Stimulated activated CD4-positive, alpha-beta T cell treated with anti-CD3 and anti-CD28 coated beads, Interleukin-4, amount 100 ng/mL, for 24 hours (primary cell): ENCODE measurements at places on chromosomes 1 and 21.

- DNase-seq = no peak
Observed at GRCh38 chr1:155962599-155963211, 15.6 kb downstream of the ARHGEF2 start.

- peak; percentile 56 for DNase-seq
Observed at GRCh38 chr1:93845538-93846205, 33.3 kb downstream of the DNTTIP2 start.

DNA sequence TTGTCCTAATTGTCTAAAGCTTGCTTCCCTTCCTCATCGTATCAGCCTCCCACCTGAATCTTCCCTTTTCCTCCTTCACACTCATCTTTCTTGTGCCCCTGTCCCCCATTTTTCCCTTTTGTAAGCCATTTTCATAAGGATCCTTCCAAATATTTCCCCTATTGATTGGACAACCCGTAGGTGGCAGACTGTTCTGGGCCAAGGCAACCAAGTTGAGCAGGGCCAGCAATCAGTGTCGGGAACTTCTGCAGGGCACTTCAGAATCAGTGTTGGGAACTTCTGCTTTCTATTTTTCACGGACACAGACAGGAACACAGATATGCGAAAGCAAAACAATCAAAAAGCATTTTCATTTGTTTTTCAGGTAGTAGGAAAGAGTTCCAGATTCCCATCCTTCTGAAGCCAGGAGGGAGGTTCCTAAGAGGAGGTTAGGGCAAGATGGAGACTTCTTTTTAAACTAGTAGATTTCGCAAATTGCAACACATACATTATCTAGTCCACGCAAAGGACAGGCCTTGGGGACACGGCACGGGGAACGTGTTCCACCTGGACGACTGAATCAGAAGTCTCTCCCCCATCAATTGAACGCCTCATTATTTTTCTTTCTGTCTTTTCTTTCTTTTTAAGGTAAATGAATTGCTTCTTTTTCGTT is 691 bp upstream of the MPZL1 start:
- no peak for DNase-seq

GRCh38 chr1:204894606-204895005 is 23.9 kb downstream of the NFASC start:
- no peak for DNase-seq

DNA sequence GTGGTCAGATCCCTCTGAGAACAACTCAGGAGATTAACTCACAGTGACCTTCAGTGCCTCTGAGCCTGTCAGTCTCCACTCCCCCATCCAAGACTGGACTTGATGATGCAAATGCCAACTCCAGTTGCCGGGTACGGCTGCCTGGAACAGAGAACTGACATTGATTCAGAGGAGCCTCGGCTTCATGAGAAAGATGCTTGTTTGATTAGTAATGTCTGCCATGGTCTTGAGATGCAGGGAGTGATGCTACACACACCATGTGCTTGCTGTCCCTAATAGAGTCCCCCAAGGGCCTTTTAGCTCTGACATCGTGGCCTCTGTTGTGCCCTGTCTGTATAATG is 51.8 kb upstream of the LRP8 start:
- no peak for DNase-seq

- no peak for DNase-seq
Observed at GRCh38 chr1:85838238-85838637, 130.0 kb upstream of the ZNHIT6 start.

- no peak for DNase-seq
Observed at GRCh38 chr1:12601700-12602658, 16.0 kb downstream of the DHRS3 start.

GRCh38 chr1:40938393-40938792 is 41.1 kb upstream of the CTPS1 start:
- DNase-seq = no peak

- DNase-seq = no peak
Observed at GRCh38 chr1:199590708-199591107, 436.8 kb upstream of the NR5A2 start.

- DNase-seq = no peak
Observed at GRCh38 chr1:217088011-217088410, 364.8 kb upstream of the ESRRG start.

- no peak for DNase-seq
Observed at GRCh38 chr1:98102345-98103030, 181.7 kb upstream of the DPYD start.

GRCh38 chr21:43812139-43812821 is 22.9 kb downstream of the RRP1 start:
- DNase-seq = no peak

DNA sequence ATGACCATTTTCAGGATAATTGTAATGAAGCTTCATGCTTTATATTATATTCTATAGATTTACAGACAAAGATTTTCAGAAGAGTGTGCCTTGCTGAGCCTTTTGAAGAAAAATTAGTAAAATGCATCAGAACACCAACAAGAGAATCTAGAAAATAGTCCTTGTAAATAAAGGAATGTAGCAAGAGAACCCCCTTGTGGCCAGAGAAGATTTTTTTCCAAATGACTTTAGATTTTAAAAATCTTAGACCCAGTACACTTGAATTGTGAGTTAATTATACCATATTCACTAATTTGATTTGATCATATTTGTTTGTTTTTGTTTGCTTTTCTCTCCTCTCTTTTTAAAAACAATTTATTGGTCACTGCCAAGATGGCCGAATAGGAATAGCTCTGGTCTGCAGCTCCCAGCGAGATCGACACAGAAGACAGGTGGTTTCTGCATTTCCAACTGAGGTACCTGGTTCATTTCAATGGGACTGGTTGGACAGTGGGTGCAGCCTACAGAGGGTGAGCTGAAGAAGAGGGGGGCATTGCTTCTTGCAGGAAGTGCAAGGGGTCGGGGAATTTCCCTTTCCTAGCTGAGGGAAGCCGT is 12.8 kb upstream of the IFI44L start:
- no peak for DNase-seq

GRCh38 chr1:153647346-153647714 is 11.2 kb upstream of the SNAPIN start:
- DNase-seq = no peak

GRCh38 chr1:159957824-159958268 is 3.8 kb upstream of the SLAMF9 start:
- DNase-seq = no peak

DNA sequence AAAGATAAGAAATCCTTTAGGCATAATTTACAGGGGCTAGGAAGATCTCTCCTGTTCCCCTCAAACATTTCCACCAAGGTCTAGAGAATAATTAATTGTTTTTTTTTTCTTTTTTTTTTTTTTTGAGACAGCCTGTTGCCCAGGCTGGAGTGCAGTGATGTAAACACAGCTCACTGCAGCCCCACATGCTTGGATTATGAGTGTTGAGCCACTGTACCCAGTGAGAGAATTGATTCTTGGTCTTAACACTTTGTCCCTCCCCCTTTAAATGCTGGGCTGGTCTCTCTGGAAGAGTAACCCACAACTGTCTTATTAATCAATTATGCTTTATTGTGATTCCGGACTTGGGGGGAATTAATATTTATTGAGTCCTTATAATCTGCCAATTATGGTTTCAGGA is 33.4 kb downstream of the ATF3 start:
- DNase-seq = no peak

GRCh38 chr1:225750420-225750819 is 27.2 kb upstream of the SRP9 start:
- no peak for DNase-seq

DNA sequence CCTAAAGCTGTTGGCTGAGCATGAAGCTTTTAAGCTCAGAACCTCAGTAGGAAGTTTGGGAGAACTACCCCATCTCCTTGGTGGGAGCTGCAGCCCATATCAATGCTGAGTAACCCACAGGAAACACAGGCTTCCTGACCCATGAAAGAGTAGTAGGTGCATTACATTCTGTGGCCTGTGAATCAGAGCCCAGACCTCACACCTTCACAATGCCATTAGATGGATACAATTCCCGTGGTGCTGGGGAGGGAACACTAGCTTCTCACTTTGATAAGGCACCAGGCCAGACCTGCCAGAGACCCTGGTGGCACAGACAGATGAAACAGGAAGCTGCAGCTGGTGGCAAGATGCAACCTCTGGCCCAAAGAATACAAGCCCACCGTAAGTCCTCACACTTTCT is 308.8 kb downstream of the NPHP4 start:
- DNase-seq = no peak

- DNase-seq = no peak
Observed at GRCh38 chr1:53134961-53135734, 7.3 kb downstream of the SLC1A7 start.

DNA sequence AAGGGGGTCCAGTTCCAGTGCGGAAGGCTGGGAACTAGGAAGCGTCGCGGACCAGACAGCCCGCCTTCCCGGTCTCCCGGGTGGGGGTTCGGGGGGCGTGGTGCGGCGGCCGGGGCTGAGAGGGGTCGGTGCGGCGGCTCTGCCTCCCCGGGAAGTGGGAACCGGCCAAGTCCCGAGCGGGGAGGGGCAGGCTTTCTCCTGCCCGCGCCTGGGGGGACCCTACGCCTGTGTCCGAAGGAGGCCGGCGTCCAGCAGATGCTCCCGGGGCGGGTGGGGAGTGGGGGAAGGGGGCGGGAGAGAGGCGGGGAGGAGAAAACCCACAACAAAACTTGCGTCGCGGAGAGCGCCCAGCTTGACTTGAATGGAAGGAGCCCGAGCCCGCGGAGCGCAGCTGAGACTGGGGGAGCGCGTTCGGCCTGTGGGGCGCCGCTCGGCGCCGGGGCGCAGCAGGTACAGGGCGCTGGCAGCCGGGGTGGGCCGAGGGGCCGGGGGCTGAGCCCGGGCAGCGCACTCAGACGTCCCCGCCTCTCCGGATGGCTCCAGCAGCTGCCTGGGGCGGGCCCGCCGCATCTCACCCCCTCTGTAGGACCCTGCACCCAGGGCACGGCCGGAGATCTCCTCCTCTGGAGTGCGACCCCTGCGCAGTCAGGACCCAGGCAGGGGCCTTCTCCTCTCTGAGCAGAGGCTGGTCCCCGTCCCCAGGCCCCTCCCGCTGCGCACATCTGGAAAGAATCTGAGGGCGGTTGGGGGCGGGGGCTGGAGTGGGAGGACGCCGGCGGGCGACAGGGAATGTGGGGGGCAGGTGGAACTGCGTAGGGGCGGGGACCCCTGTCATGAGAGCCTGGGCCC is at the start of gene PODN:
Gene PODN, plus strand, starts transcription at position 355 of the 849 bp plus-strand sequence. CDS start 7,643 bp downstream, outside the sequence.
- DNase-seq = no peak

GRCh38 chr1:240705579-240705978 is 93.6 kb upstream of the GREM2 start:
- DNase-seq = no peak

GRCh38 chr1:16012590-16013219 is 5.1 kb downstream of the HSPB7 start:
- DNase-seq = peak; percentile 21

DNA sequence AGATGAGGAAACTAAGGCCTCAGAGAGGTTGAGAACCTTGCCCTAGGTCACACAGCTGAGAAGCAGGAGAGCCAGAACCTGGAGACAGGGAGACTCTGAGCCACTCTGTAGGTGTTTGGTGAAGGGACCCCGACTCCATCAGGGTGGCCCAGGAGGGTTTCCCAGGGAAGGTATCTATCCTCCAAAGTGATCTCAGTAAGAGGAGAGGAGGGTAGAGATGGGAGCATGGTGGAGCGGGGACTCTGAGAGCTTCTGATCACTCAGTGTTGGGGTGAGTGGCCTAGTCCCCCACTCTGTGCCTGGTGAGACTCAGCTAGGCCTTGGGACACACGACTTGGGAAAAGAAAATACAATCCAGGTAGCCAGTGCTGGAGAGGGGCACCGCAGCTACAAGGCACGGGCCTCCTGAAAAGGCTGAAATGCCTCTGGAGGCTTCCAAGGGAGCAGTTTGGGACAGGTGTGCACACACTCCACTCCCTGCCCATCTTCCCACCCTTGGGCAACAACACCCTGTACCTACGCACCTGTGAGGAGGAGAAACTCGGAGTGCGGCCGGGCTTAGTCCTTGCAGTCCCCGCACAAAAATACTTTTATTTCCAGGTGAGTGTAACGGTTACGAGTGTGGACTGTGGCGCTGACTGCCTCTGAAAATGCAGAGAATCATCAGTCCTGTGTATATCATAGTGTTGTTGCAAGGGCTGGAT is 80.8 kb downstream of the CAMK2N1 start:
- no peak for DNase-seq

GRCh38 chr1:195637539-195637938 is 970.7 kb downstream of the KCNT2 start:
- no peak for DNase-seq

GRCh38 chr1:231041719-231042261 is 1.7 kb upstream of the FAM89A start:
- DNase-seq = no peak

DNA sequence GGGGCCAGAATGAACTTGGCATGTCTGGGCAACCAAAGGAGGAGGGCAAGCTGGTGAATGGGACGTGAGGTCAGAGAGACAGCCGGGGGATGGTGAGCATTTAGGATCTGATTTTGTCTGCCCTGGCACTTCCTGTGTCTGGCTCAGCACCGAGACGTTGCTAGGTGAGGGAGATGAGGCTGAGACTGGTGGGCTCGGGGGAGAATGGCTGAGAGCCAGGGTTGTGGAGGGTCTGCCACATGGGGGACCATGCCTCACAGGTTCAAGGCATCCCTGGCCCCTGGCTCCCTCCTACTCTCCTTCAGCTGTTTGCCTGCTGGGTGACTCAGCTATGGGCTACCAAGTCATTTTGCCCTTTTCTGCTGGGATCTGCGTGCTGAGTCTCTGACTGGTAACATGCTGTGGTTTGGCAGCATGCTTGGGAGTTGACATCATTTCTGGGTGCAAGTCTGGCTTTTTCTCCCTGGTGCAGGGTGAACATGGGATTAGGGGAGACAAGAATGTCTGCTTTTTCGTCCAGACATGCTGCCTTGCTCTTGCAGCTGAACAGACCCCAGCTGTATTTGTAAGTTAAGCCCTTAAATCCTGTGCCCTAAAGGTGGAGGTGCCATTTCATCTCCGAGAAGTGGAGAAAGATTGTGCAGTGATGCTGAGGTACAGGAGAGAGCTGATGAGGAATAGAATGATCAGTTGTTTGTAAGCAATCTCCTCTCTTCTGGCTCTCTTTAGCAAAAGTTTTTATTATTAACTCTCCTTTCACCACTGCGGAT is 17.6 kb downstream of the GALNT2 start:
- DNase-seq = peak; percentile 78

DNA sequence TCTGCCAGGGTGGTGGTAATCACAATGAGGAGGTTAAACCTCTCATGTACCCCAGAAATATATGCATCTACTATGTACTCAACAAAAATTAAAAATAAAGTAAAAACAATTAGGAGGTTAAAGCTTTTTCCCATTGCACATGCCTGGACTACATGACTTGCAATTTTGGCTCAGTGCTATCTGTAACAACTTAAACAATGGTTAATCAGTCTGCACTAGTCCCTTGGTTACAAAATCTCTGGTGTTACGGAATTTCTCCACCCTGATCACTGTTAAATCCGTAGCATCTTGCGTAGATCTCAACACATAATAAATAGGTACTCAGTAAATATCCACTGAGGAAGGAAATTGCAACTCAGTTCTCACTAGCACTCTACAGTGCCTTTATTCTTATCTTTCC is 66.5 kb downstream of the SDCCAG8 start:
- DNase-seq = no peak

DNA sequence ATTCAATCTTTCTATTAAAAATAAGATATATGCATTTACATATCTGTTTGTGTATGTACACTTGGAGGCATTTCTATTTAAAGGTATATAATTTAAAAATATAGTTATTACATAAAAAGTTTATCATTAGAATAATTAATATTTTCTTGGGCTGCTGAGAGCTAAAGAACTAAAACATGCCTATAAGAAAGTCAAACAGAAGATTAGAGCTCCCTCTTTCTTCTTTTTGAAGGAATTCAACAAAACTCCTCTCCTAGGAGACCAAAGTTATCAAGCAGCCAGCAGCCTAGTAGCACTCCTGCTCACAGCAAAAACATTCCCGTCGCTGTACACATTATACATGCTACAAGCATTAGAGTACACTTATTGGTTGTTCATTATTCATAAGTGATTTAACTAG is 216.4 kb downstream of the VAV3 start:
- DNase-seq = no peak

- DNase-seq = no peak
Observed at GRCh38 chr1:182875889-182876288, 36.7 kb downstream of the DHX9 start.
